ENCODE measurements at places on chromosomes 5 and 9.

DNA sequence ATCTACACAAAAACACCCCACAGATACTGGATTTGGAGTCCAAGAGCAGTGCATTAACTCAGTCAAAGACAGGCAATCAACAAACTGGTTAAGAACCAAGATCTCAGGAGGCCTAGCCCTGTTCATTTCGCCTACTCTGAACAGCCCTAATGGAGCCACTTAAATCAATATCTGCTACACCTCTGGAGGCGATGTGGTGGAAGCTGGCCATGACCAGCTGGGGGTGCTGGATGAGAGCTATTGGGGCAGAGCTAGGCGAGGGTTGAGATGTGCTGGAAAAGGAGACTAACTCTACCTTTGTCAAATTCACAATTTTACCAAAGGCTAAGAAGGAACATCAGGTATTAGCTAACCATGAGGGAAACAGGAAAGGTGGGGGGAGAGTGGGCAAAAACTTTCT, 23.3 kb upstream of the ARSB start:
- H3K27me3 ChIP-seq, result no peaks in the 10 kb centered on the region
- no peaks in the 10 kb centered on the region for H3K4me1 ChIP-seq
- H3K27ac ChIP-seq, result no peak overlapping the region
- H3K4me3 ChIP-seq, result no peak overlapping the region

DNA sequence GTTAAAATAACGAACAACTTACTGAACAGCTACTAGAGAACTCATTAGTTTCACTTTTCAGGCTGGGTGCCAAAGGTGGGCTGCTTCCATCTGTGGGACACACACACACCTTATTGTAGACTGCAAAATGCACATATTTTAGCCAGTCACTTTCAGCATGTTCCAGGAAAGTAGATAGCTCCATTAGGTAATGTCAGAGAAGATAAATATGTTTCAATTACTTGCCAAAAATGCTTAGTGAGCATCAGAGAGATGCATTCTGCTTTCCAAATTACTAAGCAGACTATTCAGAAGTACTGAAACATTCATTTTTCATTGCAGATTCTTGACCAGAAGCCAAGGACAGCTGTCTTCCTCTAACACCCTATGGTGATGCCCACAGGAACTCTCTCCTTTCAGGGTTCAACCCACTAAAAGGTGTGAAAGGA, 56.2 kb upstream of the APC start:
- no peak overlapping the region for H3K27ac ChIP-seq
- no peaks in the 10 kb centered on the region for H3K4me1 ChIP-seq

DNA sequence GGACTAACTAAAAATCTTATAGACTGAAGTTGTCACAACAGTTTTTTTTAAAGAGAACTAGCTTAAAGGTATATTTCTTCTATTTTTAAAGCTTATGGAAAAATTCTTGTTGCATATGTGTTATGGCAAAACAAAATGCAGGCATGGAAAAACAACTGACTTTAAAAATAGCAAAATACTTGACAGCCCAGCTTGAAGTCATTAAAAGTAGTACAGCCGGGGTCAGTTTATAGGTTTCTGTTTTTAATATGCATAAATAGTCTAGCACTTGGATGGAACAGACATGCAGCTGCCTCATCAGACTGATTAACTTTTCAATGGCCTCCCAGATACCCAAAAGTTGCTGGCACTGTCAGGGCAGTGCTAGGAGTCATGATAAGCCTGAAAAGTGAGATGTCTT, 22.3 kb upstream of the ARL15 start:
- no peak overlapping the region for H3K27ac ChIP-seq
- H3K36me3 ChIP-seq, result no peaks in the 10 kb centered on the region
- no peak overlapping the region for H3K4me3 ChIP-seq
- no peaks in the 10 kb centered on the region for H3K4me1 ChIP-seq

DNA sequence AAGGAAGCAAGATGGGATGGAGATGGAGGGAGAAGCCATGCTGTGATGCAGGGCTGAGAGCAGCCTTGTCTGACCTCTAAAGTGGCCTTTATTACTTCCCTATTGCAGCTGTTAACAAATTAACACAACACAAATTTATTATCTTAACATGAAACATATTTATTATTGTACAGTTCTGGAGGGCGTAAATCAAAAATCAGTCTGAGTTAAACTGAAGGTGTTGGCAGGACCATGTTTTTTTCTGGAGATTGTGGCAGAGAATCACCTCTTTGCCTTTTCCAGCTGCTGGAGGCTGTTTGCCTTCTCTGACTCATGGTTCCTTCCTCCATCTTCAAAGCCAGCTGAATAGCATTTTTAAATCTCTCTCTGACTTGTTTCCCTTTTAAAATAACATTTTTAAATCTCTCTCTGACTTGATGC, 7.2 kb upstream of the MCC start:
- H3K27ac ChIP-seq, result no peak overlapping the region
- H3K4me1 ChIP-seq, result no peaks in the 10 kb centered on the region
- H3K36me3 ChIP-seq, result no peaks in the 10 kb centered on the region
- DNase-seq, result no peak

GRCh38 chr5:72224946-72225463, 95.0 kb downstream of the MRPS27 start:
- H3K27ac ChIP-seq, result no peak overlapping the region
- no peak overlapping the region for H3K4me3 ChIP-seq
- H3K4me1 ChIP-seq, result no peaks in the 10 kb centered on the region
- H3K36me3 ChIP-seq, result peaks cover 2% of the 10 kb centered on the region
- no peaks in the 10 kb centered on the region for H3K27me3 ChIP-seq
- DNase-seq, result no peak

- H3K27ac ChIP-seq, result no peak overlapping the region
- no peak for DNase-seq
- no peak overlapping the region for H3K4me3 ChIP-seq
- H3K4me1 ChIP-seq, result peaks cover 43% of the 10 kb centered on the region
- no peaks in the 10 kb centered on the region for H3K27me3 ChIP-seq
These were observed 1.6 kb downstream of the C1QTNF3 start for GRCh38 chr5:34041247-34041972.

DNA sequence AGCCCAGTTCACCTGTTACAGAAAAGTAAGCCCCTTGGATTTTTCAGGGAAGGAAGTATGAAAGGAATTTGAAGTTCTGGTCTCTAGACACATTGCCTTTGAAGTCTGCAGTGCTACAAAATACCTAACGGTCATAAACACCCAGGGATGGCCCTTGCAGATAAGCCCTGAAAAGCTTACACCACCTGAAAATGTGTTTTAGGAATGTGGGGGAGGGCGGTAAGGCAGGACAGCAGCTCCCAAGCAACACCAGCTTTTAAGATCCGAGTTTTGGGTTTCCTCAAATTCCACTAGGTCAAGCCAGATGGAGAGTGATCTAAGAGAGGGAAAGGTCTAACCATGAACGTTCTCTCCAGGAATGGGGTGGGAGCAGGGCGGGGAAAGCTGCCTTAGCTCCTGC, 114.1 kb upstream of the PANK3 start:
- H3K27me3 ChIP-seq, result no peaks in the 10 kb centered on the region
- H3K36me3 ChIP-seq, result no peaks in the 10 kb centered on the region
- peaks cover 24% of the 10 kb centered on the region for H3K4me1 ChIP-seq

- no peak for DNase-seq
- H3K4me3 ChIP-seq, result no peak overlapping the region
- H3K4me1 ChIP-seq, result no peaks in the 10 kb centered on the region
- H3K27me3 ChIP-seq, result no peaks in the 10 kb centered on the region
These were observed 26.1 kb upstream of the KCNV2 start for GRCh38 chr9:2691212-2691611.

- H3K27me3 ChIP-seq, result peaks cover 5% of the 10 kb centered on the region
- DNase-seq, result no peak
- no peaks in the 10 kb centered on the region for H3K36me3 ChIP-seq
- peak overlapping the region; percentile 96 for H3K27ac ChIP-seq
These were observed 902 bp downstream of the BDP1 start for GRCh38 chr5:71456362-71456743.

DNA sequence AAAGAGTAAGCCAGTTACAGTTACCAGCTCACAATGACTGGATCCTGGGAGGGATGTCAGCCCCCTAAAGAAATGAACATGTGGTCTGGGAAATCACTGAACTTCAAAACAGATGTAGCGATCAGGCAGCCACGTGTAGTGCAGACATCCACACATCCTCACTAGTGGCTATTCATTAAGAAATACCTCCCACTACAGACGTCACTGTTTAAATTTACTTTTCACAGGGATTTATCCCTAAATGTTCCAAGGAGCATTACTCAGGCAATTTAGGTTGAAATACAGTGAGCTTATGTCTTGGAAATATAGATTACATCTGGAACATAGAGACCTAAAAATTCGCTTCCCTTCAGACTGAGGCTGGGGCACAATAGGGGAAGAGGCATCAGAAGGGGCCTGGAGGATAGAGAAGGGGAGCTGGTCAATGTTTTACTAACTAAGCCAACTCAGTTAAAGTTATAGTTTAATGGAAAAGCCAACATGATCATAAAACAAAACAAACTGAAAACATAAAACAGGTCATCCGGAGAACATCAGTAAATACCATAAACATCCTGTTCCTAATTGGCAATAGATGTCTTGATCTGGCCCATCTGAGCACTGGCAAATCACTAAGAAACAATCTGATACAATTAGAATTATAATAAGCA, 92.3 kb downstream of the FANCC start:
- H3K27me3 ChIP-seq, result no peaks in the 10 kb centered on the region
- no peaks in the 10 kb centered on the region for H3K4me1 ChIP-seq
- no peaks in the 10 kb centered on the region for H3K36me3 ChIP-seq
- no peak for DNase-seq
- H3K27ac ChIP-seq, result no peak overlapping the region

GRCh38 chr9:16959391-16959790, 88.9 kb upstream of the BNC2 start:
- H3K27ac ChIP-seq, result no peak overlapping the region
- no peak overlapping the region for H3K4me3 ChIP-seq
- no peaks in the 10 kb centered on the region for H3K4me1 ChIP-seq
- DNase-seq, result no peak
- no peaks in the 10 kb centered on the region for H3K36me3 ChIP-seq

DNA sequence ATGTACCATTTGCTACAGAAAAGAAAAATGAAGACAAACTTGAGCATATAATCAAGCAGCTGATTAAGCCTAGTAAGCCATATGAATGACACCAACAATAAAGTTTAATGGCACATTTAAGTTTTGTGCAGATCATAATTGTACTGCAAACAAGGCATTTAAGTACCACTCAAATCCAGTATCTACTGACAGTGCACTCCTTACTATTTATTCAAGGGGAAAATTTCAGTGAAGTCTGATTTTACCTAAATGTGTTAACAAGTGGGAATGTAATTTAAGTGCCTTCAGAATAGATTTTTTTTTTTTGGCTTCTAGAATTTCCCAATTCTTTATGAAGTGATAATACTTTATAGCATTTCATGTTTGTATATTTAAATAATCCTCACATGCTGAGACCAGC, 341.0 kb upstream of the POU5F2 start:
- no peaks in the 10 kb centered on the region for H3K36me3 ChIP-seq
- H3K27ac ChIP-seq, result no peak overlapping the region
- H3K27me3 ChIP-seq, result no peaks in the 10 kb centered on the region

DNA sequence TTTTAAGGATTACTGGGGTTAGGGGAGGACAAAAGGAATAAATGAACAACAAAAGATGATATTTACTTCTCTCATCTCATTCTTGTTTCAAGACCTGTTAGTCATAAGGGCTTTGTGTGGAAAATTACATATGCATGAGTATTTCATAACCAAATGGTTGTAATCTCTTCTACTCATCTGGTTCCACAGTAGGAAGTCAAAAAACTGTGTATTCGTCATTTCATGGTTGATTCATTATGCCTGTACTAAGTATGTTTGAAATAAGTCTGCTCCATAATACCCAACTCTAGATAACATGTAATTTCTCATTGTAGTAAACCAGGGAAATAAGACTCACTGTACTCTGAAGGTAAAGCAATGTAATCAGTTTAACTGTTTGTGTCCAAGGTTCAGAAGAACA, 212.9 kb downstream of the ARRDC3 start:
- peak overlapping the region; percentile 28 for H3K27ac ChIP-seq
- no peak for DNase-seq
- no peak overlapping the region for H3K4me3 ChIP-seq
- H3K4me1 ChIP-seq, result no peaks in the 10 kb centered on the region
- no peaks in the 10 kb centered on the region for H3K27me3 ChIP-seq

- H3K4me3 ChIP-seq, result no peak overlapping the region
- no peaks in the 10 kb centered on the region for H3K4me1 ChIP-seq
- no peaks in the 10 kb centered on the region for H3K36me3 ChIP-seq
- H3K27me3 ChIP-seq, result no peaks in the 10 kb centered on the region
These were observed 51.2 kb upstream of the CTSL start for GRCh38 chr9:87674565-87675299.

GRCh38 chr9:120571443-120572257, 8.3 kb downstream of the CDK5RAP2 start:
- no peak overlapping the region for H3K4me3 ChIP-seq
- peaks cover 8% of the 10 kb centered on the region for H3K36me3 ChIP-seq
- no peak for DNase-seq
- H3K4me1 ChIP-seq, result no peaks in the 10 kb centered on the region

- H3K27me3 ChIP-seq, result no peaks in the 10 kb centered on the region
- peaks cover 5% of the 10 kb centered on the region for H3K4me1 ChIP-seq
These were observed 62.4 kb downstream of the FGF18 start for GRCh38 chr5:171481571-171482433.

GRCh38 chr9:20526500-20527319, 95.6 kb downstream of the MLLT3 start:
- H3K27ac ChIP-seq, result no peak overlapping the region
- DNase-seq, result no peak
- no peaks in the 10 kb centered on the region for H3K4me1 ChIP-seq
- H3K27me3 ChIP-seq, result no peaks in the 10 kb centered on the region
- H3K4me3 ChIP-seq, result no peak overlapping the region
- H3K36me3 ChIP-seq, result no peaks in the 10 kb centered on the region

GRCh38 chr5:113219695-113220094, 215.1 kb downstream of the TSSK1B start:
- no peak overlapping the region for H3K27ac ChIP-seq
- no peaks in the 10 kb centered on the region for H3K4me1 ChIP-seq
- no peak for DNase-seq

DNA sequence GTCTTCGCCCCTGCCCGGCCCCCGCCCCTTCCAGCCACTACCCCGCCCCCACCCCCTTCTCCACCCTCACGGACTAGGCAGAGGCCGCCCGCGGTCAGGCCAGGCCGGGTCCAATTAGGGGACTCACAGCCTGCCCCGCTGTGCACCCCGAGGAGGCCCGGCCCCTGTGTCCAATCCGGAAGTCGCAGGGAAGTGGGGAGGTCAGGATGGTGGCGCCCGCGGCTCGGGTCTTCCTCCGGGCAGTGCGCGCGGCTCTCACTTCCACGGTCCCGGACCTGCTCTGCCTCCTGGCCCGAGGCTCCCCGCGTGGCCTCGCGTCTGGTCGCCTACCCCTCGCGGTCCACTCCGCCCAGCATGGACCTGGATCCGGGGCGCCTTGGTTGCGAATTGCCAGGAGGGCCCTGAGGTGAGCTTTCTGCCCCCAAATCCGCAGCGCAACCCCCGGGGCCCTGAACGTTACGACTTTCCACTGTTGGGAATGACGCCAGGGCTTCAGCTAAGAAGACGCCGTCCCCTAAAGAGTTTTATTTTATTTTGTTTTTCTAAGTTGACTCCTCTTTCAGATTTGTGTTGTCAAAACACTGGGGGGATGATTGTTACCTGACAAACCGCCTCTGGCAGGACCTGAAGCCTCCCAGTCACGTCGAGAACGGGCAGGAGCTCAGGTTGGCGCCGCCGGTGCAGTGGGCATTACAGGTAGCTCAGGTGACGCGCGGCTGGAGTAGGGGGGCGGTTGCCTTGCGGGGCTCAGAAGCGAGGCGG, 763 bp upstream of the IRX2 start:
- peaks cover 92% of the 10 kb centered on the region for H3K4me1 ChIP-seq
- H3K27ac ChIP-seq, result no peak overlapping the region
- no peaks in the 10 kb centered on the region for H3K36me3 ChIP-seq
- no peak overlapping the region for H3K4me3 ChIP-seq
- no peak for DNase-seq
- H3K27me3 ChIP-seq, result peaks cover 90% of the 10 kb centered on the region

GRCh38 chr9:72599874-72600534, 78.6 kb downstream of the TMC1 start:
- H3K27ac ChIP-seq, result no peak overlapping the region
- H3K36me3 ChIP-seq, result no peaks in the 10 kb centered on the region
- H3K27me3 ChIP-seq, result no peaks in the 10 kb centered on the region
- no peak for DNase-seq
- H3K4me1 ChIP-seq, result no peaks in the 10 kb centered on the region

Data from tibial nerve (tissue), 4 donors.